ENCODE measurements at places on chromosomes 4 and X.
A peak's percentile ranks its signal among the peaks of the same experiment; 100 is the strongest.

- no peak for DNase-seq
These were observed 51.2 kb upstream of the PJA1 start for GRCh38 chrX:69216446-69216845.

DNA sequence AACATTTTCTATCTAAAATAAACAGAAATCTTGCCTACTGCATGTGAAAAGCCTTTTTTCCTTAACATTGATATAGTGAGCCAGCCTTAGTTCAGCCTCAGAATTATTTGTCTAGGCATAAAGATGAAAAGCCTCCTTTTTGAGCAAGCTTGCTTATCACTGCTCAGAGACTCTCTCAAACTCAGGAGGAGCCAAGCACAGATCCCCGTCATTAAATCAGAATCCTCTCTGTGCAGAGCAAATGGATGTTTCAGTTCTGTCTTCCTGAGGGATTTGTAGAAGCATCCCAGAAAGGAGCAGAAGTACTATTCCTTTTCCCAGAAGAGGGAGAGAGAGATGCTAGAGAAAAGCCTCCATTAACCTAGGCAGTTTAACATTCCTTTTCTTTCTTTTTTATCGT, 186.9 kb upstream of the LNX1 start:
- DNase-seq, result no peak

- DNase-seq, result peak; percentile 56
These were observed 15.8 kb upstream of the GRIA2 start for GRCh38 chr4:157204634-157205244.

GRCh38 chrX:134870419-134870818, 120.4 kb upstream of the SMIM10 start:
- DNase-seq, result no peak

- no peak for DNase-seq
These were observed 40.3 kb downstream of the HSPA4L start for GRCh38 chr4:127822430-127822829.

DNA sequence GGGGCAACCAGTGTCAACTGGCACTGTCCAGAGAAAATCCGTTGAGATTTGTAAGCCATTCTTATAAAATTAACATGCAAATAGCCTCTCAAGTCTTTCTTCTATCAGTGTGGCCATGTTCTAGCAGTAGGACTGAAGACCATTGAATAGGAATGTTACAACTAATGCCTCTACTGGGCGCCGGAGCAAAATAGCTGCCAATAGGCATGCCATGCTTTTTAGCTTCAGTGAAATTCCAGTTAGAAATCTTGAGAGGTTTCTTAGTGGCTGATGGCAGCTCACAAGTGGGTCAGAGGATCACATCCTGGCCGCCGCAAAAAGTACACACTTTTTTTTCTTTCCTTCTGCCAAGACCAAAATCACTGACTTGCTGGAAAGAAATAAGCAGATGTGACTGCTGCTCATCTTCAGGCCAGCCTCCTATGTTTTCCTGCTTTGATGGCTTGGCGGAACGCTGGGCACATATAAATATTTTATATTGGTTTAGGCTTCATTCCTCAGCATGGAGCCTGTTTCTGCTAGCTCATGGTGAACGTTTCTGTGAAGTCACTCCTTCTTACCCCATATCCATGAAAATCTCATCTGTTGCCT, 293.1 kb downstream of the TENM3 start:
- DNase-seq, result no peak

Measured in ecto neural progenitor cell (in vitro differentiated cells).